Activated T-helper 2 cell treated with anti-CD3 and anti-CD28 coated beads, Interferon-gamma antibody, Interleukin-2, Interleukin-4, amounts not matched to agents 10 μg/mL and 5 μg/mL and 100 μg/mL, durations not matched to agents 14 hours and 24 hours and 36 hours (primary cell): ENCODE measurements at places on chromosomes 11 and 22. TPM values are rescaled to one million over a fixed set of nuclear protein-coding genes. Genes with fewer than 3 reads are reported as not detected.

Gene OR52E2
- not detected in 2 replicates for total RNA-seq

Gene TRIM44
- total RNA-seq: 21.7 and 22.8 TPM in 2 replicates

Gene CRYBA4
- not detected in 2 replicates for total RNA-seq

Gene LDHAL6A
- not detected in 2 replicates for total RNA-seq

Gene NPAS4
- total RNA-seq: 0.09 and 0.16 TPM in 2 replicates

Gene MMP8
- total RNA-seq: not detected in 2 replicates

Gene OR5D18
- not detected in 2 replicates for total RNA-seq

Gene GP1BB
- total RNA-seq: not detected in 2 replicates

Gene C11orf87
- total RNA-seq: not detected in 2 replicates

Gene PLAAT3
- 15.2 and 17.3 TPM in 2 replicates for total RNA-seq

Gene OR4S1
- not detected in 2 replicates for total RNA-seq

Gene APOC3
- not detected in 2 replicates for total RNA-seq

Gene C2CD3
- total RNA-seq: 32.5 and 33.1 TPM in 2 replicates

Gene MMP3
- total RNA-seq: not detected in 2 replicates

Gene OR8D1
- not detected in 2 replicates for total RNA-seq

Gene VPS37C
- 10.6 and 12.5 TPM in 2 replicates for total RNA-seq

Gene C11orf52
- not detected in 2 replicates for total RNA-seq

Gene ABTB2
- total RNA-seq: 32.9 and 33.1 TPM in 2 replicates

Gene SERPINH1
- total RNA-seq: 23.8 and 23.9 TPM in 2 replicates

Gene SCYL1
- total RNA-seq: 94.4 and 95.8 TPM in 2 replicates

Gene RFPL1
- not detected in 2 replicates for total RNA-seq

Gene TEX54
- total RNA-seq: 1.2 TPM in 1 of 2 replicates, not detected in the other

Gene SLC16A8
- total RNA-seq: not detected in 2 replicates

Gene ADORA2A
- total RNA-seq: 20.2 and 23.8 TPM in 2 replicates

Gene FGF4
- total RNA-seq: not detected in 2 replicates

Gene HOATZ
- total RNA-seq: not detected in 2 replicates

Gene F2
- 0.11 TPM in 1 of 2 replicates, not detected in the other for total RNA-seq

Gene SAA2
- total RNA-seq: not detected in 2 replicates

Gene BDNF
- total RNA-seq: not detected in 2 replicates

Gene TREH
- total RNA-seq: not detected in 2 replicates

Gene NADSYN1
- 114 and 117 TPM in 2 replicates for total RNA-seq

Gene SF3B2
- 252 and 268 TPM in 2 replicates for total RNA-seq

Gene CADM1
- 1.7 and 2.9 TPM in 2 replicates for total RNA-seq

Gene KIF18A
- 18.0 and 19.1 TPM in 2 replicates for total RNA-seq

Gene OR9G1
- total RNA-seq: not detected in 2 replicates

Gene CHRNA10
- total RNA-seq: 2.2 and 2.4 TPM in 2 replicates

Gene AIFM3
- total RNA-seq: 0.23 and 0.30 TPM in 2 replicates

Gene PGA5
- total RNA-seq: not detected in 2 replicates

Gene HPX
- 0.46 and 0.50 TPM in 2 replicates for total RNA-seq

Gene CDC42EP2
- total RNA-seq: 3.4 and 5.1 TPM in 2 replicates

Gene OR51L1
- total RNA-seq: not detected in 2 replicates

Gene NUDT8
- 22.2 and 27.9 TPM in 2 replicates for total RNA-seq

Gene P2RY6
- total RNA-seq: not detected in 2 replicates

Gene OR8G5
- total RNA-seq: not detected in 2 replicates

Gene HSPB2
- not detected in 2 replicates for total RNA-seq

Gene POU2AF1
- 35.2 and 37.2 TPM in 2 replicates for total RNA-seq

Gene KDM4F
- total RNA-seq: not detected in 2 replicates

Gene TMEM80
- 11.4 and 13.0 TPM in 2 replicates for total RNA-seq

Gene OR6A2
- total RNA-seq: 0.32 and 0.53 TPM in 2 replicates

Gene APOL4
- total RNA-seq: 0.48 and 0.52 TPM in 2 replicates

Gene INS
- total RNA-seq: not detected in 2 replicates

Gene FIBIN
- not detected in 2 replicates for total RNA-seq

Gene RFPL2
- 0.16 TPM in 1 of 2 replicates, not detected in the other for total RNA-seq

Gene CCDC188
- 0.11 TPM in 1 of 2 replicates, not detected in the other for total RNA-seq
